ENCODE measurements at places on chromosomes 13 and 19.
A peak's percentile ranks its signal among the peaks of the same experiment; 100 is the strongest.

DNA sequence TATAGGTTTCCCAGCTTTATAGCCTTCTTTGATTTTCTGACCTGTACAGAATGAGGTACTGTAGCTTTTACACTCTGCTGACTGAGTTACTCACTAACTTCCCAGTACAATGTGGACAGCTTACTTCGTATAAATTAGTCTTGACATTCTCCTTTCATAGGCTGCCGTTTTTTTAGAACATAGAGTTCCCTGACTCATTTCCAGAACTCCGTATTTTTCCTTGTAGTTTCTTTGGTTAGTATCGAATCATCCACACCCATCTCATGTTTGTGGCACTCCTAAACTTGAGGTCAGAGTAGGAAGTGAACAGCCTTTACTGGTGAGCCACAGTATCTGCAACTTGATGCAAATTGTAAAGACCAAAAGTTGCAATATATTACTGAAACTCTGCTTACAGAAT lies 303.9 kb downstream of the SLITRK5 start:
- DNase-seq: no peak

DNA sequence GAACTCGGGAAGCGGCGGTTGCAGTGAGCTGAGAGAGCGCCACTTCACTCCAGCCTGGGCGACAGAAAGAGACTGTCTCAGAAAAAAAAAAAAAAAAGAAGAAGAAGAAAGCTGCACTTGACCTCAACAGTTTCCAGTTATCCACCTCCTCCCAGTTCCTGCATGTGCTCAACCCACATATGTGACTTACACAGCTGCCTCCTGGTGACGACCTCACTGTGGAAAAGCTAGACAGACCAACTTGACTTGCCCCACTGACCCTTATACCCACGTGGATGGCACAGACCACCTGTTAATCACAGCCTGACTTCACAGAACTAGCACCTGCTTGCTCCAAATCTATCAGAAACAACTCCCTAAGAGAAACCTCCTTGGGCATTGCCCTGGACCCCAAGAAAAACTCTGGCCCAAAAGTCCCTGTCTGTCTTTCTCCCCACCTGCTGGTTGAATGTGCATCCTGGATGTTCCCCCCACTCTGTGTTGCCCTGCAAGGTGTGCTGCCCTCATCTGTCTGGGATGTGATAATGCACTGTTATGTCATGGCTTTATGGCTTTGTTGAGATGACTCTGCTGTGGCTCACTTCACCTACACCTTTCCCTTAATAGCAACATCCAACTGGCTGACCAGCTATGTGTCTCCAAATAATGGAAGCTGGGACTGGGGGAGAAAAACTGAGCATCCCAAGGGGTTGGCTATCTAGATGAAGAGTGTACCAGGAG lies 2.8 kb downstream of the ZNF20 start:
- peak; percentile 42 for DNase-seq

GRCh38 chr13:26605845-26606244 lies 48.4 kb downstream of the WASF3 start:
- DNase-seq: peak; percentile 42

- no peak for DNase-seq
Measured at GRCh38 chr13:105971738-105972137, 563.7 kb downstream of the EFNB2 start.

DNA sequence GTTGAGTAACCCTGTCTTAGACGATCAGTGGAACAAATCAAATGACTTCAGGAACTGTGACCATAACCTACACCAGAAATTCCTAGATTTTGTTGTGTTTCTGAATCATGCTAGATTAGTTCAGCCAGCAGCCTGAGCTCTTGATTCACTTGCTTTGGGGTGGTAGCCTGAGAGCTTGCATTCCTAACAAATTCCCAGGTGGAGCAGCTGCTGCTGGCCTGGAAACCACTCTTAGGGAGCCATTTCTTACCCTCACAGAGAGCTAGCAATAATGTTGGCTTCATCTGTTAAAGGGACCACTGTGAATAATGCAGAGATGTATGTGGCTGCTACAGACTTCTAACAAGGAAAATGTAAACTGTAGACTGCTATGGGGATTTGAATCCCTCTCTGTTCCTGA lies 388.1 kb upstream of the PRR20A start:
- no peak for DNase-seq

GRCh38 chr19:57047743-57048142 lies 72.0 kb upstream of the USP29 start:
- no peak for DNase-seq

DNA sequence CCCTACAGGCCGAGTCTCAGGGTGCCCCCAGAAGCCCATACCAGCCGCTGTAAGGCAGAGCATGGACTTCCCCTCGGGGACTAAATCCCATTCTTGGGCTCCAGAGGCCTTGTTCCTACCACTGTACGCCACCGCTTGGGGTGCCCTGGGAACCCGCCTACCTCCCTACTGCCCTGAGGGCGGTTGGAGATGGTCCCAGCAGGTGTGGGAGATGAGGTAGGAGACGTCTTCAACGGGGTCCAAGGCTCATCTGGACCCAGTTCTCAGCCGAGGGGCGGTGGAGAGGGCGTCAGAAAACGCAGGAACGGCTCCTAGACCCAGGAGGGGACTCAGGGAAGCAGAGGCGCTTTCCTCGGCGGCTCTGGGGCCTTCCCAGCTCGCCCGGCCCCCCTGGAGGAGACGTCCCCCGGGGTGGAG lies 833 bp upstream of the ZIK1 start:
- DNase-seq: no peak

GRCh38 chr19:43681821-43682220 lies 11.9 kb upstream of the PLAUR start:
- DNase-seq: no peak

- DNase-seq: no peak
Measured at GRCh38 chr13:57925751-57926150, 294.2 kb downstream of the PCDH17 start.

DNA sequence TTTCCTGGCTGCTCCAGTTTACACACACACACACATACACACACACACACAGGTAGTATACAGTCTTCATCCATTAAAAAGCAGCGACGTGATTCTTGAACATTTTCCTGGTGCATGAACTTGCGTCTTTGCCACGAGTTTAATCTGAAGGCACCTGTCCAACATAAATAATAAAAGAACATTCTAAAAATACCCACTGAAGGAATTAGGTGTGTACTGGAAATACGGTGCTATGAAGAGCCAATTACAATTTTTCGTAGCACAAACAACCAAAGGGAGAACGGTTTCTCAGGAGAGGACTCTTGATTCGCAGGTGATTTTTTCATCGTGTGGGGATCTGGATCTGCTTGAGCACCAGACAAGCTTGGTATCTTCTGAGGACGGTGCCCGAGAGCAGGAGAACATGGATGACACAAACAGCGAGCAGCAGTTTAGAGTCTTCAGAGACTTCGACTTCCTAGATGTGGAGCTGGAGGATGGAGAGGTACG lies 61.2 kb downstream of the ZAR1L start:
- DNase-seq: no peak

DNA sequence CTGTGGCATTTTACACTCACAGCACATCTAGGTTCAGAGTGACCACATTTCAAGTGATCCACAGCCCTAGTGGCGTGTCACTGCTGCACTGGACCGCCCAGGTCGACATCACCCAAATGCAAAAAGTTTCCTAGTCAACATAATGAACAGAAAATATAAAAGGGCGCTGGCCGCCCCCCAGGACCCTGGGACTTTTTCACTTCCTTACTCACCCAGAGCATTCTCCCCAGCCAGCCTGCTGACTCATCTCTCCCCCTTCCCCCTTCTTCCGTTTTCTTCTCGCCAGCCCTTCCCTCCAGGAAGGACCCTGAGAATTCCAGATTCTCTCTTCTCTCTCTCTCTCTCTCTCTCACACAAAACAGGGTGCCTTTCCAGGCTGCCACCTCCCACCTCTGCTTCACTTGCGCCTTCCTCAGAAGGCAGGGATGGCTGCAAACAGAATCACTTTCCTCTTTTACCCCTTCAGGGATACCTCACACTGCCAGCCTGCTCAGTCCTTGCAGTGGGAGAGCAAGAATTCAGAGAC lies 21.0 kb upstream of the GRWD1 start:
- peak; percentile 77 for DNase-seq

DNA sequence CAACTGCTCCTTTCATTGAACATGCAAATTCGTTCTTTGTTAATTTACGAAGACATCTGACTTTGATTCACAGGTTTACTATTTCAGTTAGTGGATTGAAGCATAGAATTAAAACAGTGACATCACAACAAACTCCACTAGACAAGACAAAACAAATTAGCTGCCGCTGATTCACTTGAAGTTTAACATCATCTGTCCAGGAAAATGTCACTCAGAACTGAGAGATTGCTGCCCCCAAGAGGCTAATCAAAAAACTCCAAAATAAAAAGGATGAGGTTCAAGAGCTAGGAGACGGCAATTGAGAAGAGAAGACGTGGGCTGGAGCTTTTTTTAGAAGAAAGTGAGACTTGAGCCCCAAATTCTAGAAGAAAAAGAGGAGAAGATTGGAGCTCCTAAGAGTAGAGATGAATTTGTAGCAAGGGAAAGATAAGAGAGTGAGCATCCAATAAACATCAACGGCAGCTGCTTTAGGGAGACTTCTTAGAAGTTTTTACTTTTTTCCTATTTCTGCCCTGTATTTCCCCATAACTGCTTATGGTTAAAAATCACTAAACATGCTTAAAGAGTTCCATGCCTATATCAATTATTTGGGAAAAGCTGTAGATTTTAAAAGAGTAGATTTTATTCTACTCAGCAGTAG lies 40.8 kb upstream of the TPP2 start:
- peak; percentile 16 for DNase-seq

- DNase-seq: no peak
Measured at GRCh38 chr13:42048342-42048683, at the start of gene DGKH. TSS of gene DGKH (plus strand) at chr13:42048648. CDS start at chr13:42048774, 126 bp downstream.

DNA sequence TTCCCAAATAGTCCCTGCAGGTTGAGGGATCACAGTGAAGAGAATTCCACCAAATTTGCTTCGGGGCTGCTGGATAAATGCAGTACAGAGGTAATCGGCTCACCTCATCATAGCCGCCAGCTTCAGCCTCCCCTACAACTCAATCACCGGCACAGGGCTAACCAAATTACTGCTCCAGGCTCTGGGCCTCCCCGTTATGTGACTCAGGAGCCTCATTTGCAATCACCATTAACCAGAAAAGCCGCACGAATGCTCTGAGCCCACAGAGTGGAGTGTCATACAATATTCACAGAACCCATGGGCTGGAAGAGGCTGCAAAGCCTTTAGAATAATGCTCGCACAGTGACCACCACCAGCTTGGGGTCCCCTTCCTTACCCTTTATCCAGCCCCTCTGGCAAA lies 4.9 kb downstream of the SIAH3 start:
- DNase-seq: no peak

- no peak for DNase-seq
Measured at GRCh38 chr19:50876456-50876855, 3.2 kb downstream of the KLK2 start.

DNA sequence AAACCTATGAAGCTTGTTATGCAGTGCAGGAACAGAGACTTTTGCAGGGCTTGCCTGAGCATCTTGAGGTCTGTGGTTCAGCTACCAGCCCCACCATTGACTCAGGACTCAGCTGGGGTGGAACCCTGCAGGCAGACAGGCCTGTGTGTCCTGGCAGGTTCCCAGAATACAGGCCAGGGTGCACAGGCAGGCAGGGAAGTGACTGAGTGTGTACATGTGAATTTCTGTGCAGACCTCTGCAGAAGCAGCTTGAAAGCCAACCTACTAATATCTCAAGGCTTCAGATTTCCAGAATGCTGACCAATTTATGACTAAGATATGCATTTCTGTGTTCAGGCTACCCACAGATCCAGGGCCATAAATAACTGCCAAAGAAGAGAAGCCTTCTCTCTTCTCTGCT lies 254.4 kb downstream of the DLEU7 start:
- no peak for DNase-seq

GRCh38 chr13:25345576-25345975 lies 26.2 kb upstream of the ATP8A2 start:
- no peak for DNase-seq

DNA sequence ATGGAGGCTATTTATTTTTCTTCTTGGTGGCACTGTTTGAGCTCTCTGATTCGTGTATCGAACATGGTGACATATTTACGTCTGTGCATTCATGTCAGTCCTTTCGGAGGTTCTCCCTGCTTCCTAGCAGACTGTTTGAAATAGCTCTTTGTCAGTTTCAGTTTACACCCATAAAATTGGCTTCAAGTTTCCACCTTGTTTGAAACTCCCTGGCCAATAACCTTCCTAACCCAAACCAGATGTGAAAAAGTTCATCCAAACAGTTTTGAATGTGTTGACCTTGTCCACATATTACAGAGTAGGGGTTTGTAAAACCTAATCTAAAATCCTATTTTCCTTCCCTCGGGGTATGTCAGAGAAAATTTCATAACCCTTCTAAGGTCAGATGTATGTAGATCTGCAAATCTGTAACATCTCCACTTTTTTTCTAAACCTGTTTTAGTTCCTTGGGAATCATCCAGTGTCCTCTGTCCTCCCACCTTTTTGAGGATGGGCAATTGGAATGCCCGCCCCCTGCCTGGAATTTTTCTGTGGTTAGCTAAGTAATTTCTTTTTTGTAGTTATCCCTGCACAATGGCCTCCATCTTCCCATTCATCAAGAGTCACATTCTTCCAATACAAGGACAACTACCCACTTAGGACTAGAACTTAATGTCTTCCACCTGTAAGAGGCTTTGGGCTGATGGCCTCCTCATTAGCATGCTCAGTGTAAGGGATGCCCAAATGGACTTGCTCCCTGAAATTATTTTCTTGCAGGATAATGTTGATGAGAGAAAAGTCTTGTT lies 499.8 kb downstream of the GPC6 start:
- no peak for DNase-seq

GRCh38 chr19:48553676-48554384 lies 1.9 kb downstream of the SULT2B1 start:
- peak; percentile 77 for DNase-seq

DNA sequence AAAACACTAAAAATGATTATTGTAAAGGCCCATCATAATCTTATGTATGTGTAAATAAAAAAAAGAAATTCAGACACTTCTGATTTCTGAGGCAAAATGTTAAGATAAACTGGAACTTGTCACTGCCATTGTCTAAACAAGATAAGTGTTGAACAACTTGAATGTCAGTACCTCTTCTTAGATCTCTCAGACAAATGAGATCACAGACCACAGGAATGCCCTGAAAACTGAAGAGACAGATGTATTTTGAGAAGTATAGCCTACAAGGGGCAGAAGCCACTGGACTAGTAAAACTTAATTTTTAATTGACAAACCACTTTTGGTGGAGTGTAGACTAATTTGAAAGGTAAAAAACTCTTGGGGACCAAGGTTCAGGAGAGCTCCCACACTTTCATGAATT lies 375.5 kb upstream of the SLITRK5 start:
- no peak for DNase-seq

GRCh38 chr13:113202912-113203311 lies 5.6 kb downstream of the PCID2 start:
- DNase-seq: no peak

All from H7 (cell line).